Activated T-helper 9 cell treated with anti-CD3 and anti-CD28 coated beads, Interleukin-2, amount 50 U/mL, for 16 hours (primary cell): ENCODE measurements at places on chromosomes 1 and 21.

DNA sequence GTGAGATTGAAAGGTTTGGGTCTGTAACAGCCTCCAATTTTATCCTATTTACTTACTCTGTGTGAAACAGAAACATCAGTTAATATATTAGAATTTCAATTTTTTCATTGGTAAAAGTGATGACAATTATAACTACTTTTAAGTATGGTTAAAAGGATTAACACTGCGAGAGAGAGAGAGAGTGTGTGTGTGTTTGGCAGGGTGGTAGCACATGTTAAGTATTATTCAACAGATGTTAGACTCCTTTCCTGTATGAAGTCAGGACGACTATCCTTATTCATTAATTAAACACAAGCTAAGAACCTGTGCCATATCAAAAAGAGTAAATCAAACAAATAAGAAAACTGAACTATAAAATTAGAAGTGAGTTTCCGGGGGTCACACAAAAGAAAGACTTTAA, 662.5 kb downstream of the PLPP3 start:
- no peak for DNase-seq

DNA sequence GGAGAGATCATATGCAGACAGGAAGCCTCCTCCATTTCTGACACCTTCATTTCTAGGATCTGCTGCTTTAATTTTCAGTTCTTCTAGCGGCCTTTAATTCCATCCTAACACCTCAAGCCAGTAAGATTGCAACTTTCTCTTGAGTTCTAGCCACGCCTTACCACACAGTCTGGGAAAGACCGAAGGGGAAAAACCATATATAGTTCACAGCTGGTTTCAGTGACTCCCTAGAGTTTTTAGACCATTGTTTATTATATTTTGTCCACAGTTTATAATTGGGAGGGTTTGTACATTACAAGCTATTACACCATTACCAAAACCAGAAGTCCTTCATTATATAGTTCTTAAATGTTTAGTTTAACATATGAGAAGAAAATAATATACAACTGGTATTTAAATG, 37.5 kb downstream of the DPH5 start:
- DNase-seq: no peak

DNA sequence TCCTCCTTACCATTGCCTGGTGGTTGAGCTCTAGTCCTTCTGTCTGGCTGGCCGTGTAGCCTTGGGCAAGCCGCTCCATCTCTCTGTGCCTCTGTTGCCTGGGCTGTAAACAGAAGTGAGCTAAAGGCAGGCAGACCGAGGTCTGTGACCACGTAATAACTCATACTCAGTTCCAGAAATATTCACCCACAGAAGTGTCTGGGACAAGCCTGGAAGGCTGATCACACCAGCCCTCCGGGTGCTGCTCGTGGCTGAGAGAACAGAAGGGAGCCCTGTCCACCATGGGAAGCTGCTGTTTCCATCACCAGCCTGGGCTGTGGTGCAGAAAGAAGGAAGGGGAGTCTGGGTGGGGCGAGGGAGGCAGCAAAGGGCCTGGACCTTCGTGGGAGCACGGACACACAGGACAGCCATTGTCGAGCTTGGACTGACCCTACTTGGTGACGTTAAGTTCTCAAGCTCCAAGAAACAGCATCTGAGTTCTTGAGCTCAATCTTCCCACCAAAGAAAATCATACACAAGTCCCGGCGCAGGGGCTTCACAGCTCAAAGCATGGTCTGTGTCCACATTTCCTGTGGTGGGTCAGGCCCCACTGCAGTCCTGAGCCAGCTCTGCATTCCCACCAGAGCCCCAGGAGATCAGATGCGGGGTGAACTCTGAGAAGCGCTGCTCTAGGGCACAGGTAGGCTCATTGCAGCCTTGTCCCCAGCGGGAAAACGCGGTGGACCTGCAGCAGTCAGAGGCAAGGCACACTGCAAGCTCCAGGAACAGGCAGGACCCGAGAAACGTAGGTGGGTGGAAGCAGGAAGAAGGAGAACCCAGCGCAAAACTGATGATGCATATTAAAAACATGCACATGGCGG, 61.8 kb downstream of the RUNX3 start:
- no peak for DNase-seq

DNA sequence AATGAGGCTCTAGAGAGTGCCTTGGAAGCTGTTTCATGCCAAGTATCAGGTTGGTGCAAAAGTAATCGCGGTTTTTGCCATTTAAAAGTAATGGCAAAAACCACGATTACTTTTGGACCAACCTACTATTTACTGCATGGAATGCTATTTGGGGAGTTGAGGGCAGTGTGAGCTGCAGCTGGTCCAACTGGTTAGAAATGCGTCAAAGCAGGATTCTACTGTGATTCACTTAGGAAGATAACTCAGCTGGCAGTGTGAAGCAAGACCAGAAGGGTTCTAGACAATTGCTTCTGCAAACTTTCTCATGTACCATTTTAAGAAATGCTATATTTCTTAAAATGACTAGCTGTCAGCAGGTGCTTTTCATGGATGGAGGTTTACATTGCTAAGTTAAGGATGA, 21.2 kb upstream of the PLA2G2C start:
- no peak for DNase-seq

GRCh38 chr1:7026169-7026568, 240.9 kb downstream of the CAMTA1 start:
- DNase-seq: no peak

GRCh38 chr1:32316903-32317277, 19.1 kb downstream of the MARCKSL1 start:
- no peak for DNase-seq

- no peak for DNase-seq
Measured at GRCh38 chr1:87264976-87265375, 63.7 kb upstream of the LMO4 start.

- DNase-seq: no peak
Measured at GRCh38 chr1:8962812-8963530, 17.3 kb downstream of the CA6 start.

- no peak for DNase-seq
Measured at GRCh38 chr1:209736490-209737117, 19.2 kb upstream of the TRAF3IP3 start.

DNA sequence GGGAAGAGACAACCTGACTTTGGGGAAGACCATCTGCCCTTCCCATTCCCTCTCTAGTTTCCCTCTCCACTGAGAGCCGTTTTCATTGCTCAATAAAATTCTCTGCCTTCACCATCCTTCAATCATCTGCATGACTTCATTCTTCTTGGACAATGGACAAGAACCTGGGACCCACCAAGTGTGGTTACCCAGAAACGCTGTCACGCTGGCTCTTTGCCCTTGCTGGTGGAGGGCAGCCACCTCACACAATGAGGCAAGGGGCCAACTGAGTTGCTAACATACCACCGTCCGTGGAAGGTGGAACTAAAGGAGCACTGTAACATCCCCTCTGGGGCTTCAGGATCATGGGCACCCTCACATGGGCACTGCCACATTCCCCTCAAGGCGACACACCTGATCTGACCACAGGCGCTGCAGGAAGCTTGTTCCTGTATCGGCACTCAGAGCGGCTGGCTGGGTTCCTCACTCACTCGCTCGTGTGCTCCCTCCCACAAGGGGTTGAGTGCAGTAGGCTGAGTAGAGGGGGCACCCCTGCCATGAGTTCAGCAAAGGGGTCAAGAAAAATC, 652.4 kb downstream of the PLPP3 start:
- no peak for DNase-seq

- no peak for DNase-seq
Measured at GRCh38 chr1:91583326-91583755, 82.7 kb downstream of the CDC7 start.

GRCh38 chr1:100448366-100448765, 89.6 kb upstream of the GPR88 start:
- DNase-seq: no peak

DNA sequence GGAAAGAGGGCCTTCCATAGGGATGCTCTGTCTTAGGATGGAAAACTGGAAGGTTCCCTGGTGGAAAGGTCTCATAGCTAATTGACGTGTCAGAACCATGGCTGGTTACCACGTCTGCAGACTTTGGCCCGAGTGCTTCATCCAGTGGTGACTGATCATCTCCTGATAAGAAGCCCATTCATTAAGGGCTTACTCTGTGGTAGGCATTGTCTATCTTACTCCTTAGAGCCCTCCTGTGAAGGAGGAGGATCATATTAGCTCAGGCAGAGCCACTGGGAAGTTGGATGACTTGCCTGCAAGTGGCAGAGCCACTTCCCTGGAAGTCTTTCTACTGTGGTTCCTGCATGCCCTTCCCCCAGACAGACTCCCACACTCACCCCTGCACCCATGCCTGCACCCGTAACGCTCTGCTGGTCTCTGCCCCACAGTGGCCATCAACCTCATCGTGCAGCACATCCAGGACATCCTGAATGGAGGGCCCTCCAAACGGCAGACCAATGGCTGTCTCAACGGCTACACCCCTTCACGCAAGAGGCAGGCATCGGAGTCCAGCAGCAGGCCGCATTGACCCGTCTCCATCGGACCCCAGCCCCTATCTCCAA, 79.9 kb downstream of the UCK2 start:
- no peak for DNase-seq

DNA sequence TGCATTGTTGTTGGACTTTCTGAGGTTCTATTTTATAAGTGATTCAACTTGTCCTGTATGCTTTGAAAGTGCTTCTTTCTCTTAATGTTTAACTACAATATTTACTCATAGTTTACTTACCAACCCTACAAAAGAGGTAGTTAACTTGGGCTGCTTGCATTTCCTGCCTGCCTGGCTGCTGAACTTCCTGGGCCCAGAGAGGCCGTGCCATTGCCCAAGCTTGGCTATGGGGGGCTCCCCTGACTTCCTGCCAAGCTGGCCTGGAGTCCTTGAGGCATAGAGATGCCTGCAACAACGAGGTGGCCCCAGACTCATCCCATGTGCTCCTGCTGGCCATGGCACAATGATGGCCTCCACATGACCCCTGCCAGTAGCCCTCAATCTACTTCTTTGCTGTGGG, 361.6 kb upstream of the PLD5 start:
- DNase-seq: no peak

GRCh38 chr1:225595452-225595851, 57.5 kb downstream of the ENAH start:
- DNase-seq: no peak

- no peak for DNase-seq
Measured at GRCh38 chr1:173269490-173270230, 62.5 kb upstream of the TNFSF4 start.

DNA sequence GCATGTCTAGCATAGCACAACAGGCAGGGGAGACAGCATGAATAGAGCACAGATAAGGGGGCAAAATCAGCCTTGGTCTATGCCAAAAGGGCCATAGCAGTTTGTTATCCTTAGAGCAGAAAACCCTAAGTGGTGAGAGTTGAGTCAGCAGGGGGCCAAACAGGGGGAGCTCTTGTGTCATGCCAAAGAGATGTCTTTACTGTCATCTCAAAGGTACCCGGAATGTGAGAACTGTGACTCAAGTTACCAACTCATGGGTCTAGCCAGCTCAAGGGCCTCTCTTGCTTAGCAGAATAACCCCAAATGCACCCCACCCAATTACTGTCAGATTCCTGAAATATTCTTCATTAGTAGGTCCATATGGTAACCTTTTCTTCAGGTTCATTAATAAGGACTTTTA, 45.9 kb upstream of the NRDC start:
- no peak for DNase-seq

GRCh38 chr1:194103101-194103500, 916.7 kb upstream of the B3GALT2 start:
- no peak for DNase-seq
